NCI-H510A (cell line): ENCODE measurements at places on chromosomes 5 and 9.

- DNase-seq = no peak
Measured at GRCh38 chr5:20556115-20556763, 568.2 kb upstream of the CDH18 start.

- DNase-seq = no peak
Measured at GRCh38 chr9:78533500-78533899, 236.6 kb downstream of the PSAT1 start.

DNA sequence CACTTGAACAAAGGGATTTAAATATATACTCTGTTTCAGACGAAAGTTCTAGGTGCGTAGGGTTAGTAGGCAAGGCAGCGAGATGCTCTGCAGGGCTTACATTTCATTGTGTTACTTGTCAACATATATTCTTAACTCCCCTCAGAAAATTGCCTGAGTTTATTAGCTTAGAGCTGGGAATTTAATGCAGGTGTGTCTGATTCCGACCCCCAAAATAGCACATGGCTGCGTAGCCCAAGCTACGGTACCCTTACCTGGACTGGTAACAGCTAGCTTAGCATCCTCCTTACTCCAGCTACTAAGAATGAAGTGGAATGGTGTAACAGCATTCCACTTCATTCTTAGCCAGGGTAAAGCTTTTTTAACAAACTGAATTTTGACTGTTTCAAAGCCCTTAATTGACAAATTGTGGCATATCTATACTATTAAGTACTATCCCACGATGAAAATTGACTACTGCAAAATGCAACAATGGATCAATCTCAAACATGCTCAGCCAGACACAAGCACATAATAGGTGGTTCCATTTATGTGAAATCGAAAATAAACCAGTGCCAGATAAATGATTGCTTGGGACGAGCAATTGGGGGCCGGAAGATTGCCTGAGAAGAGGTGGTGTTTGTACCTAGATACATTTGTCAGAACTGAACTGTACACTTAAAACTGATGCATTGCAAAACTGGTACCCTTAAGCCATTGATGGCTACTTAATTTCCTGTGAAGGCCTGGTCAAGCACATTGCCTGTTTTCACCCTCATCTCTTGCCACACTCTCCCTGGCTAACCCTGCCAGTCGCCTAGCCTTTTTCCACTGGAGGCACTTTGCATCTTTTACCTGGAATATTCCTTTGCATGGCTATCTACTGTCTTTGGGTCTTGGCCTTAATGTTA lies 3.0 kb upstream of the FGF18 start:
- DNase-seq = no peak

- DNase-seq = no peak
Measured at GRCh38 chr5:68641211-68641610, 425.7 kb downstream of the PIK3R1 start.

GRCh38 chr9:134959971-134960310 lies 42.2 kb upstream of the FCN1 start:
- DNase-seq = no peak

DNA sequence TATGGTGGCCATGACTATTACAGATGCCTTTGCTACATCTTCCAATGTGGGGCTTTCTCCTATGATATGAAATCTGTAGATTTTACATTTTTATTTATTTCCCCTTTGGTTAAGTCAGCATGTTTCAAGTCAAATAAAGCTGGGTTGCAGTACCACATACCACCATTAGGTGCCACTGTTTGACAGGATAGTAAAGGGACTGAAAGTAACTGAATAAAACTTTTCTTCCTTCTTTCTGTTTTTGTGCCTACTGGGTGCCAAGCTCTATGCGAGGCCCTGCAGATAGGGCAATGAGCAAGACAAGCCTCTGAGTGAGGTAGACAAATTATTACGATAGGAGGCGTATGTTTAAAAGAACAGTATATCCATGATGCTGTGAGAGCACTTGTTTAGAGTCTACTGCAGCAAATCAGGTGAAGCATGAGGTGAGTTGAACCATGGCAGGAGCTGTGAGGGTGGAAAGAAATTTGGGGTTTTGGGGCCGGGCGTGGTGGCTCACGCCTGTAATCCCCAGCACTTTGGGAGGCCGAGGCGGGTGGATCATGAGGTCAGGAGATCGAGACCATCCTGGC lies 64.8 kb downstream of the GDNF start:
- no peak for DNase-seq

DNA sequence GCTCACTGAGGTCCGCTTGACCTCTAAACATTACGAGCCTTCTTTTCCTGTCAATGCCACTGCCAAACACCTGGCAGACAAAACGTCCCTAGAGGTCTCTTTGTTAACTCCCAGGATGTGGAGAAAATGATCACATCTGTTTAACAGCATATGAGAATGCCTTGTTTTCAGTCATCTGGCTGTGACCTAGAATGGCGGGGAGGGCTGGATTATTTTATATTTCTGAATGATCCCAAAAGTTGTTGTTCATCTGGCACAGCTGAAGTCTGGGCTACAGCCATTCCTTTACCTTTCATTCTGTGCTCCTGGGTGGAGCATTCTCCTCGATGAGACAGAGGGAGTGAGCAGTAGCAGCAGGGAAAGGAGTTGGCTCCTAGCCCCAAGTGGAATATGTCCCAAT lies 138.2 kb downstream of the PRDM6 start:
- DNase-seq = no peak

GRCh38 chr9:104009826-104010225 lies 84.3 kb upstream of the SMC2 start:
- DNase-seq = no peak

GRCh38 chr5:43648499-43649124 lies 45.6 kb downstream of the NNT start:
- no peak for DNase-seq

- no peak for DNase-seq
Measured at GRCh38 chr9:74775396-74775795, 112.3 kb downstream of the TRPM6 start.

- DNase-seq = no peak
Measured at GRCh38 chr5:40277161-40277906, 402.4 kb upstream of the PTGER4 start.

- DNase-seq = no peak
Measured at GRCh38 chr9:33114746-33115145, 38.3 kb upstream of the SMU1 start.

DNA sequence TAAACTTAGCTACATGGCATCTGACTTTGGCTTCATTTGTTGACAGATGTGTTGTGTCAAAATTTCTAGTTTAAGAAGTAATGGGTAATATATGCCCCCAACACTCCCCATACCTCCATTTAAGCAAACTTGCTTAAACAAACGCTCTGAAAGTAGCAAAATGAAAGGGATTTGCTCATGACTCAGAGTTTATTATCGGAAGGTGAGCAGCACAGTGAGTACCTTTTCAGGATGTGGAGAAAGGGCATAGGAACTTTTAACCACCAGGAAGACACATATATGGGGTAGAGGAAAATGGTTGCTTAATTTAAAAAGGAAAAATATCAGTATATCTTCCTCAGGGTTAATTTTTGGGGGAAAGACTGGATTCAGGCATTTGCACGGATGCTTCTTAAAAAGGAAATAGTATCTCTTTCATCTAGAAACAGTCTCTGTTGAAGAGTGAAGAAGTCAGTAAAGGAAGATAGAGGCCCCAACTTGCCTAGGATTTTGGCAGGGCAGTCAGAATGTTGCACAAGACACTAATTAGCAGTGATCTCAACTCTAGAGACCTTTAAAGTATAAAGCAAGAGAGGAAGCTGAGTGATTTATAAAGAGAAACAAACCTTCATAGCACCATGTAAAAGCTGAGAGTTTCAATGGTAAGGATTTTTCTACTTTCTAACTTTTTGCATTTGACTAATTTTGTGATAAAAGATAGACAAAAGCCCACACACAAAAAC lies 155.1 kb downstream of the TRIO start:
- no peak for DNase-seq

GRCh38 chr5:167294882-167295680 lies 996.4 kb upstream of the WWC1 start:
- DNase-seq = no peak

GRCh38 chr5:17304282-17304681 lies 86.9 kb downstream of the BASP1 start:
- DNase-seq = no peak

GRCh38 chr5:79513704-79514390 lies at the start of gene HOMER1:
HOMER1 (minus strand) TSS chr5:79514134; CDS start chr5:79512774, 1,360 bp downstream.
- DNase-seq = peak; percentile 43

GRCh38 chr5:95406426-95407090 lies 15.4 kb downstream of the FAM81B start:
- no peak for DNase-seq

GRCh38 chr5:178110-178509 lies 13.2 kb upstream of the LRRC14B start:
- DNase-seq = no peak

GRCh38 chr5:174310243-174310642 lies 264.7 kb downstream of the NSG2 start:
- no peak for DNase-seq

DNA sequence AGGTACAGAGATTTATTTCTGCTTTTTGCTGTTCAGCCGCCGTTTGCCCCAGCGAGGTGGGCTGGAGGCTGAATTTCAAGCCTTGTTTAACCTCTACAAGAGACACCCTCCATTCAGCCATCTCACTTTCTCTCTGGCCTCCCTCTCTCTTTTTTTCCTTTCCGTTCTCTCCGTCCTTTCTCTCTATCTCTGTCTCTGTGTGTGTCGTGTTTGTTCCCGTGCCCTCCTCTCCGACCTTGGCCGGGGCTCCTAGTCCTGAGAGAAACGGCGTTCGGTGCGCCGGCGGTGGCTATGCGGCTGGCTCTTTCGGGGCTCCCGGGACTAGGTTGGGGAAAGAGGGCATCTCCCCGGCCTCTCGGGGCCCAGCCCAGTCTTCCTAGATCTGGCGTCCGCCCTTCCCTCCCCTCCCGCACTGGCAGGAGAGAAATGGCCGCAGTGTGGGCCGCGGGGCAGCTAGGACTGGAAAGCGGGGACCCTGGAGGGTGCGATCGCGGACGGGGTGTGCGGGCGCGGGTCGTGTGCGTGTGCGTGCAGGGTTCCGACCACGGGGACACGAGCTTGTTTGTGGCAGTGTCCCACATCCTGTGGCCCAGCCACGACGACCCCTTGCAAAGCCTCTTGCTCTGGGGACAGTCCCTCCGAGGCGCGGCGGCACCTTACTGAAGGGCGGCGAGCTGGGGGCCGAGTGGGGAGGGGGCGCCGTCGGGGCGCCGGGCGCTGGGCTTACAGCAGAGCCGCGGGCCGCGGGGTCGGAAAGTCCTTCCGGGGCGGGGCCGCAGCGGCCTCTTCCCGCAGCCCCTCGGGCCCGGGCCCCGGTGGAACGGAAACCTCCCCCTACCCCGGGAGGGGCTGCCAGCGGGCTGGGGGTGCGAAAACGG lies 5.7 kb downstream of the LHX2 start:
- DNase-seq = no peak

- no peak for DNase-seq
Measured at GRCh38 chr5:81787474-81788242, 36.8 kb upstream of the SSBP2 start.

DNA sequence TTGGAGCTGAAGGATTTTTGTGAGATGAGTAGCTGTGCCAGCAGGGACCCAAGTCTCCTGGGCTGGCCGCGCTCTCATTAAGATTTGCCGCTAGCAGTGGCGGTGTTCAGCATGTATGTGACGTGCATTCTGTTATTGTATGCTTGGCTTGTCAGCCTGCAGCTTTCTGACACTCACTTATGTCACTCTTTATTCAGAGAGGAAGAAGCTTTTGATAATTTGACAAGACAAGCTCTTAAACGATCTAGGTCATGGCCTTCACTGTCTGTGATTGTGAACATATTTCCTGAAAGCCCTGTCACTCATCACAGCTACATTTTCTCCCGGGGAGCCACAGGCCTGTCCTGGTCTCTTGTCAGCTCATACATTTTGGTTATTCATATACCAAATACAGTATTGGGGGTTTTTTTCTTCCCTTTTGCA lies 98.2 kb upstream of the GRHPR start:
- no peak for DNase-seq

DNA sequence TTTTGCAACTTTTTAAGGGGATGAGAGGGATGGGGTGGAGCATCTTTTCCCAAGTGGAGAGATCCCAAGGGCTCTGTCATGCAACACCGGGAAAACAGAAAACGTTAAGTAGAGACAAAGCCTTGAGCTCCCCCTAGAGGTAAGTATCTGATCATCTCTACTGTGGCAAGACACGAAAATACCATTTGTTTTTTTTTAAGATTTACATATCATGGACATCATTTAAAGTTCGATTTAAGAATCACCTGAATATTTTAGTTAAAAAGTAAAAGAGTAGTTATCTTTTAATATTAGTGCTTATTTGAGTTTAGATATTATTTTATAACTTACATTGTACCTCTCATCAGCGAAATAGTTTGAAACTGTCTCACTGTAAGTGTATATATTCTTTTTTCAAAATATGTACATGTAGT lies 200.4 kb downstream of the LRRC70 start:
- peak; percentile 10 for DNase-seq

DNA sequence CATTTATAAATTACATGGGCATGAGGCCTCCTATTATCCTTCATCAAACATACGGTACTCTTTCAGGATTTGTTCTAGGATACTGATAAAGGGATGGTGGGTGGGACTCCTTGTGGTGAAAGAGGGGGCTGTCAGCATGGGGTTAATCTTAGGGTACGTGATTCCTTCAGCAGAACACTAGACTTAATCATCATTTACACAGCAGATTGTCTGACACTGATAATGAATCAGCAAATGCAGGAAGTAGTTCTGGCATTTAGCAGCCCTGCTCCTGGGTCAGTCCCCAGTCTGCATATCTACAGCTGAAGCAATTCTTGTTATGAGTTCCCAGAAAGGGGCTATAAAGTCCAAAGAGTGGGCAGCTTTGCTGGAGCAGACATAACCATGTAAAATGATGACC lies 384.6 kb downstream of the SPOCK1 start:
- DNase-seq = no peak

- no peak for DNase-seq
Measured at GRCh38 chr5:3036041-3036788, 284.7 kb upstream of the IRX2 start.

DNA sequence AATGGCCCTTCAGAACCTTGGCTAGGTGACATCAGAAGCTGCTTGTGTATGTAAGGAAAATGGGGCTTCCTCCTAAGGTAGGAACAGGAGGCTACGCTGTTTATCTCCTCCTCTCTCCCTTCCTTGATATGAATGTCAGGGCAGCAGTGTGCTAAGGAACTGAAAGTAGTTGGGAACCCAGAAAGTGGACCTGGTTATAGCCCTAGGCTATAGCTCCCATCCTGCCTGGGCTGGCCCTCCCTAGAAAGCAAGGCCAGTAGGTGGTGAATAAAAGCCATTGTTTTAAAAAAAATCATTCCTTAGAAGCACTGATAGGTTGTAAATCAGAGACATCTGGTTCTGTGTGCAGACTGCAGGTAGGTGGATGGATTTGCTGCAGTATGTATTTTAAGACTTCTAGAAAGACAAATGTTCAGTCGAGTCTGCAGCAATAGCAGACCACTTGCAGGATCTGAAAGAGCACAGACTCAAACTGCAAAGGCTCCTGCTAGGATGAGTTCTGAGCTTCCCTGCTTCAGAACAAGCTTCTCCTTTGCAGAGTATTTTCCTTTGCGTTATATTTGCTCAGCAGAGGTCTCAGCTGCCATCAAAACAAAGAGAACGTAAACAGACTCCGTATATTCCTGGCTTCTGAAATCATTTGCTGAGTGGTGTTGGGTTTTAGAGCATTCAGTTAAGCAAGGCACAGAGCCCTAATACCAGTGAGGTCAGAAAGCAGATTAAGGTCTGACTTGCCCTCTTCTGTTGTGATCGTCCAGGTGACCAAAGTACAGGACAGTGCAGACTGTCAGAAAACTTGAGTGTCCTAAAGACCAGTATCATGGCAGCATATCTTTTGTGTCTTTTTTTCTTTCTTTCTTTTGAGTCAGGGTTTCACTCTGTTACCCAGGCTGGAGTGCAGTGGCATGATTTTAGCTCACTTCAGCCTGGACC lies 20.1 kb upstream of the CFAP157 start:
- DNase-seq = no peak
